ENCODE measurements at places on chromosomes 11 and 22.

GRCh38 chr11:46559815-46560214, 34.0 kb downstream of the AMBRA1 start:
- DNase-seq, result no peak

DNA sequence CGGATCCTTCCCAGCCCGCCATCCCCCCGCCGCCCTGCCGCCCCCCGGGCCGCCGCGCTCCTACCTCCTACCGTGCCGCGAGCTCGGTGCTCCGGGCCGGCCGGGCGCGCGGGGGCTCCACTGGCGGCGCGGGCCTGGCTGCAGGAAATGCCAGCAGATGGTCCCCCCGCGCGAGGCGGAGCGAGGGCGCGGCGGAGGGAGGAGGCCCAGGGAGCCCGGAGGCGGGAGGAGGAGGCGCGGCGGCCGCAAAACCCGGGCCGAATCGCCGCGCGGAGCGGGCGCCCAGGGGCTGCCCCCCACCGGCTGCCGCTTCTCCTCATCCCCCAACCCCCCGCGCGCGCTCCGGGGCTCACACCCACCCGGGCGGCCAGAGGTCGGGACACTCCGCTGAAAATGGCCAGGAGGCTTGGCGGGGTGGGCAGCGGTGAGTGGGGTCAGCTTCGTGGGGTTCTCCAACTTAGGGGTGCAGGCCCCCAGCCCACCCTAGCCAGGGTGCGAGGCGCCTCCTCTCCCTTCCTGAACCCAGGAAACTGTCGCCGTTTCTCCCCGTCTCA, at the start of gene OSBPL5:
TSS of gene OSBPL5 (minus strand) at position 159 of the 554 bp plus-strand sequence. CDS start 36,162 bp downstream, outside the sequence.
- peak; percentile 68 for DNase-seq

DNA sequence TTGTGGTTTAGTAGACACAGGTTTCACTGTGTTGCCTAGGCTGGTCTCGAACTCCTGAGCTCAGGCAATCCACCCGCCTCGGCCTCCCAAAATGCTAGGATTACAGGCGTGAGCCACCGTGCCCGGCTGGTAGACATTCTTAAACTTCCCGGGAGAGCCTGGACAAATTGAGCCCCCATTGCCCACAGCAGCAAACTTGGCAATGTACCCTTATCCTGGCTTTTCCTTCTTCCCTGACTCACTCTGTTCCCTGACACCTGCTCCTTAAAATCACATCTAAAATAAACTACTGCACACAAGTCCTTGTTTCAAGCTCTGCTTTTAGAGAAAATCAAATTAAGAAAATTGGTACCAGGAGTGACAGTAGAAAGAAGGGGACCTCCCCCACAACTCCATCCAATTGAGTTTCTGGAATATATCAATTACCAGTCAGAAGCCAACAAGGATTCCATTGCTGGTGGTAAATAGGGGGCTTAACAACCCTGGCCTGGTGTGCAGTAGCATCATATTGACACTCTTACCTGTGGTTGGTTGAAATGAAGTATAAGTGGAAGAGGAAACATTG, 7.4 kb upstream of the MCHR1 start:
- DNase-seq, result no peak

DNA sequence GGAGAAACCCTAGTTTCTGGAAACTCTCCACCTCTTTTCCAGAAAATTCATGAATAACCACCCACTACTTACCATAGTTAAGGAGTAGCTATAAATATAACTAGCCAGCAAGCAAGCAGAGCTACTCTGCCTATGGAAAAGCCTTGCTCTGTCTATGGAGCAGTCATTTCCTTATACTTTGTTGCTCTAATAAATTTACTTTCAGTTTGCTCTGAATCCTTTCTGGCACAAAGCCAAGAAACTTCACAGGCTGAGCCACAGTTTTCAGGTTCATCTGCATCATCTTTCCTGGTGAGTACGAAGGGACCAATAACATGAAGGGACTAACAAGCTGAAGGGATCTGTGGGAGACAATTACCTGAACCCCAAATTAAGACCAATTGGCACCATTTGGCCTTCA, 4.6 kb downstream of the OR4C45 start:
- DNase-seq, result no peak

GRCh38 chr11:113567867-113568544, 92.8 kb upstream of the DRD2 start:
- DNase-seq, result no peak

GRCh38 chr11:46800177-46800576, 45.9 kb downstream of the CKAP5 start:
- no peak for DNase-seq

DNA sequence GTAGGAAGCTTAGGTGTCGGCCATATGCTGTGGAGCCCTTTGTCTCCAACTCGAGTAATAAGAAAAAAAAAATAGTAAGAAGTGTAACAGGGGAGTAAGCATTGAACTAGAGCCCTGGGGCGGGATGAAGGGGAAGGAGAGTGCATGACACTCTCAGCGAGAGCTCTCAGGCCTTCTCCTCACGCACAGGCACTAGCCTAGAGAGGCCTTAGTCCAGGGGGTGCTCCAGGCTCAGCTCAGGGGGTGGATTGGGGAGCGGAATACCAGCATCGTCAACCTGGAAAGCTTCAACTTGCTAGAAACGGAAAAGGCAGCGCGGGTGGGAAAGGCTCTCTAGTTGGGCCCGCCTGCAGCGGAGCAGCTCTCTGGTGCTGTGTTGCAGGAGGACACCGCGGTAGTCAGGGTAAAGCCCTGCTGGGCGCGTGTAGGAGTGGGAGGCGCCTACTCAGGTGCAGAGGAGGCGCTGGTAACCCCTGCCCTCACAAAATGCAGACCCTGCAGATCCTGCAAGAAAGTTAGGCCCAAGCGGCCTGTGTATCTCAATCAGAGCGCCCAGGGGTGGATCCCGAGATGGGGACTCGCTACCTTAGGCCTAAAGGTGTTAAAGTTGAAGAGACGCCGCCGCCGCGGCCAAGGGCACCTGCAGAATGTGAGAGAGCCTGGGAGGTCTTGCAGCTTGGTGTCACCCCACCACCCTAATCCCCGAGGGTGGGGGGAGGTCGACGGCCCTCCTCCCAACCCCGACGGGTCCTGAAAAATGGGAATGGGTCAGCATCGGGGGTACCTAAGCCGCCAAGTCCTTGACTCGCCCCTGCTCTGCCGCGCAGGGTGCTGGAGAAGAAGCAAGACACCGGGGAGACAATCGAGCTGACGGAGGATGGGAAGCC, 2.8 kb downstream of the SLC17A6 start:
- DNase-seq, result no peak

GRCh38 chr11:19670030-19670791, 42.4 kb upstream of the NAV2 start:
- DNase-seq, result no peak
